ENCODE measurements at places on chromosomes 7 and 10.
A peak's percentile ranks its signal among the peaks of the same experiment; 100 is the strongest.

DNA sequence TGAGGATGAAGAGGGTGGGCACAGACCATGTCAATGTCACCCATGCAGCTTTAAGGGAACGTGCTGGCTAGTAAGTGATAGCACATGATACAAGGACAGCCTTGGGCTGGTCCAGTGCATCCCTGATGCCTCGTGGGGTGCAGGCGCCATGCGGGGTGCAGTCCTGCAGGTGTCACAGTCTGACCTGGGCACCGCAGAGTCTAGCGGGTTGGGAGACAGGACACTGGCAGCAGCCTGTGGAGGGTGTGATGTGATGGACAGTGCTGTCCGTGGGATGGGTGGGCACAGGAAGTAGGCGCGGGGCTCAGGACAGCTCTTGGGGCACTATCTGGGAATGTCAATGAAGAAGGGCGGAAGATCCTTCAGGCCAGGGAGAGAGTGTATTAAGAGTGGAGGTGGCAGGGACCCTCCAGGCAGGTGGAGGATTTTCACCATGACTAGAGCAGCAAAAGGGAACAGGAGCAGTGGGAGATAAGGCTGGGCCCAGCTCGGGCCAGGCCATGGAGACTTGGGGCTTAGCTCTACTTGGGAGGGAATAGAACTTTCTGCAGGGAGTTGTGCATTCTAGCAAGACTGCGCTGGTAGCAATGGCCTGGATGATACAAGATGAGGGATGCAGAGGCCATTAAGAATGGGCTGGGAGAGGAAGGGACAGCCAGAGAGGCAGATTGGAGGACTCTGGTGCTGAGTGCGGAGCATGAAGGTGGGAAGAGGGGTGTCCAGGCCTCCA is 122.5 kb downstream of the PTPN20 start:
- no peak for DNase-seq

DNA sequence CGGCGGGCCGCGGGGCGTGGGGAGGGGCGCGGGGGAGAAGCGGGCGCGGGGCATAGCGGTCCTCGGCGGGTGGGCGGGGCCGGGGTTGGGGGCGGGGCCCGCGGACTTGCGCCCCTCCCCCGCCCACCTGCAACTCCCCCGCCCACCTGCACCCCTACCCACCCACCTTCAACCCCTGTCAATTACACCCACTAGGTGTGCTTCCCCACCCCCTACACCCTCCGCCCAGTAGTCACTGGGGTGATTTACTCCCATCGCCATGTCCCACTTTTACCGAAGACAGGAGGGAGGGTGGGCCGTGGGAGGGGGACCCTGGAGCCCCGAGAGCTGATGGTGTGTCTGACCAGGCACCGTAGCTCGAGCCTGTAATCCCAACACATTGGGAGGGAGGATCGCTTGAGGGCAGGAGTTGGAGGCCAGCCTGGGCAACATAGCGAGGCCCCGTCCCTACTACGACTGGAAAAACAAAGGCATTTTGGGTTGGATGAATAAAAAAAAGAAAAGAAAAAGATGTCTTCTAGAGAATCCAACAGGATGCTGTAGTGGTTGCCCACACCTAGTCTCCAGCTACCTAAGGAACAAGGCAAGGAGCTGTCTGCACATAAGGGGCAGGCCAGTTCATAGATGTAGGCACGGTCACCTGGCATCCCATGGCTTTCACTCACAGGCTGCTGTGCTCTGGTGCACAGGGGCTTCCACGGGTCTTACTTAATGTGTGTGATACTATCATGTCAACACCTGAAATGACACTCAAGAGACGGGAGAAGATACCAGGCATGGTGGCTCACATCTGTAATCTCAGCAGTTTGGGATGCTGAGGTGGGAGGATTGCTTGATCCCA is 761 bp downstream of the KCTD7 start:
- no peak for DNase-seq

DNA sequence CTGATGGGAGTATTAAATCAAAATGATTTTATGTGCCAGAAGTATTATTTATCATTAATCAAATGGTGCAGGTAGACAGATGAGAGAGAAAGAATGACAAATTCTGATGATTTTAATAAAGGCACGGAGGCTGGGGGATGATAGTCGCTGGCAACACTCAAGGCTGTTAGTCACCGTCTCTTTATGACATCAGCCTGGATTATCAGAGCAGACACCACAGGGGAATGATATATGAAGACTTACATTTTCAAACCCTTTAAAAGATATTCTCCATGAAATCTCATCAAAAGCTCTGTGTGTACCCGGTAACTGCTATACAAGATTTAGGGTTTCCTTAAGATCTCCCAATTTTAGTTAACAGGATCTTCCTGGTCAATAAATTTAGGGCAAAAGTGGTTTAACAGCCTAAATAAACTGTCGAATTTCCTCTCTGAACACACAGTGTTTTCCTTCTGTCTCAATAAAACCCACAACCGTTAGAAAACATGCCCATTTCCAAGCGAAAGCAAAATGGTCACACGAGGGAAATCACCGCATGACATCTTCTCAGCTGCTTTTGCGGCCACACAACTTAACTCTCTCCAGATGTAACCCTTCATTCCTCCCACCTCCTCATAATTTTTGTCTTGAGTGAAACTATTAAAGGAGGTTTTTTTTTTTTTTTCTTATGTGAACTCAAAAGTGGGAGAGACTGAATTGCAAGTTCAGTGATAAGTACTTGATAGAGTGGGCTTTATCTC is 133.2 kb upstream of the FAM171A1 start:
- no peak for DNase-seq

GRCh38 chr10:1543596-1543995 is 193.7 kb downstream of the ADARB2 start:
- DNase-seq, result no peak

- DNase-seq, result no peak
These were observed 81.7 kb downstream of the HDAC9 start for GRCh38 chr7:18577096-18577771.

DNA sequence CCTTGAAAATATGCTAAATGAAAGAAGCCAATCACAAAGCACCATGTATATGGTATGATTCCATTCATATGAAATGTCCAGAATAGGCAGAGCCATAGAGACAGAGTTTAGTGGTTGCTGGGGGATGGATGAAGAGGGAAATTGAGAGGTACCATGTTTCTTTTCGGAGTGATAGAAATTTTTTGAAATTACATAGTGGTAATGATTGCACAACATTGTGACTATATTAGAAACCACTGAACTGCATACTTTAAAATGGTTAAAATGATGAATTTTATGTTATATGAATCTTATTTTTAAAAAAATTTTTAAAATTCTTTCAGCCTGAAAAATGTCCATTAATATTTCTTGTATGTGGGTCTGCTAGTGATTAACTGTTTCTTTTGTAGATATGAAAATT is 26.1 kb downstream of the DNAJC9 start:
- no peak for DNase-seq

DNA sequence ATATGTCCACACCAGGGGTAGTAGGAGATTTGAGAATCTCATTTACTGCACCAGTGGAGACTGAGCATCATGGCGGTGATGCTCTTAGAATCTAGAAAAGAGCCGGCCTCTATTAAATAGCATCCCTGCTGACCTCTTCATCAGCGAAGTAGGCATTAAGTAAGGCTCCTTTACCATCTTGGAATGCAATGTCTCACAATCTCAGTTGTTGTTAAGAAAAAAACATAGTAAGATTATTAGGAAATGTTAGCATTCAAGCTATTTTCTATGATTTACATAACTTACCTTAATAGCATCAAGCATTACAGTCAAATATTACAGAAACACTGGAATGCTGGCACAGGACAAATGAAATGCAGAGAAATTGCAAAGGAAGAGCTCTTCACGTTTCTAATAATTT is 54.5 kb downstream of the ORC5 start:
- DNase-seq, result no peak

DNA sequence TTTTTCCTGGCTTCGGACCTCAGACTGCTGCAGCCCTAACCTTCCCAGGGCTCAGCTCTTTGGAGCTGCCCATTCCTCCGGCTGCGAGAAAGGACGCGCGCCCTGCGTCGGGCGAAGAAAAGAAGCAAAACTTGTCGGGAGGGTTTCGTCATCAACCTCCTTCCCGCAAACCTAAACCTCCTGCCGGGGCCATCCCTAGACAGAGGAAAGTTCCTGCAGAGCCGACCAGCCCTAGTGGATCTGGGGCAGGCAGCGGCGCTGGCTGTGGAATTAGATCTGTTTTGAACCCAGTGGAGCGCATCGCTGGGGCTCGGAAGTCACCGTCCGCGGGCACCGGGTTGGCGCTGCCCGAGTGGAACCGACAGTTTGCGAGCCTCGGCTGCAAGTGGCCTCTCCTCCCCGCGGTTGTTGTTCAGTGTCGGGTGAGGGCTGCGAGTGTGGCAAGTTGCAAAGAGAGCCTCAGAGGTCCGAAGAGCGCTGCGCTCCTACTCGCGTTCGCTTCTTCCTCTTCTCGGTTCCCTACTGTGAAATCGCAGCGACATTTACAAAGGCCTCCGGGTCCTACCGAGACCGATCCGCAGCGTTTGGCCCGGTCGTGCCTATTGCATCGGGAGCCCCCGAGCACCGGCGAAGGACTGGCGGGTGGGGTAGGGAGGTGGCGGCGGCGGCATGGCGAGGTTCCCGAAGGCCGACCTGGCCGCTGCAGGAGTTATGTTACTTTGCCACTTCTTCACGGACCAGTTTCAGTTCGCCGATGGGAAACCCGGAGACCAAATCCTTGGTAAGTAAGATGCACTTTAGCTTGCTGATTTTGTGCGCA is at the start of gene PLXDC2:
Gene PLXDC2, plus strand, starts transcription at position 22 of the 820 bp plus-strand sequence.
- peak; percentile 47 for DNase-seq

GRCh38 chr10:17412323-17412722 is 42.1 kb downstream of the ST8SIA6 start:
- peak; percentile 17 for DNase-seq

GRCh38 chr10:3067118-3067858 is at the start of gene PFKP:
TSS of gene PFKP (plus strand) at chr10:3067548. CDS start at chr10:3067596, 48 bp downstream.
- no peak for DNase-seq

DNA sequence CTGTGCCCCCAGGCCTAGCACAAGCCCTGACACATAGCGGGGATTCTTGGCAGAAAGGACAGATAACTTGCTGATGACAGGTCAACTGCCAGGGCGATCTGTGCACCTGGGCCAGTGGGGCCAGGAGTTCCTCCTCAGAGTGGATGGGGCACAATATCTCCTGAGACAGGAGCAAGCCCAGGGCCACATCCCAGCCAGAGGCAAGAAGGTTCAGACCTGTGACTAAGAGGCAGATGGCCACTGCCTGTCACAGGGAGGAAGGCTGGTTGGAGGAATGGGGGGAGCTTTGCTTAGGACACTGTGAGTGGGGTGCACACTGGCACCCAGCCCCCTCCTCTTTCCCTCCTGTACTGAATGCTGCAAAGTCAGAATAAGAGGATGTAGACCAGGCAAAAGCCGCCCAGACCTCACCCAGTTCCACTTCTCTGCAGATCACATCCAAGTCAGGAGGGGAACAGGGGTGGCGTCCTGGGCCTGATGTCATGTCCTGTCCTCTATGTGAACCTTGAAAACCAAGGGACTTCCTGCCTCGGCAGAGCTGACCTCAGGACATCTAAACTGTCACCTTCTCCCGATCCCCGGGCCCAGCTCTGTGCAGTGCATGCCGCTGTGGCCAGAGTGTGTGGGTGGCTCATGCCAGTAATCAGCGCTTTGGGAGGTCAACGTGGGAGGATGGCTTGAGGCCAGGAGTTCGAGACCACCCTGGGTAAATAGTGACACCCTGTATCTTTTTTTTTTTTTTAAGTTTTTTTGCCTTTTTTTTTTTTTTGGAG is 1.3 kb downstream of the GUSB start:
- DNase-seq, result no peak

GRCh38 chr7:64642875-64643274 is 23.1 kb upstream of the ZNF107 start:
- no peak for DNase-seq

DNA sequence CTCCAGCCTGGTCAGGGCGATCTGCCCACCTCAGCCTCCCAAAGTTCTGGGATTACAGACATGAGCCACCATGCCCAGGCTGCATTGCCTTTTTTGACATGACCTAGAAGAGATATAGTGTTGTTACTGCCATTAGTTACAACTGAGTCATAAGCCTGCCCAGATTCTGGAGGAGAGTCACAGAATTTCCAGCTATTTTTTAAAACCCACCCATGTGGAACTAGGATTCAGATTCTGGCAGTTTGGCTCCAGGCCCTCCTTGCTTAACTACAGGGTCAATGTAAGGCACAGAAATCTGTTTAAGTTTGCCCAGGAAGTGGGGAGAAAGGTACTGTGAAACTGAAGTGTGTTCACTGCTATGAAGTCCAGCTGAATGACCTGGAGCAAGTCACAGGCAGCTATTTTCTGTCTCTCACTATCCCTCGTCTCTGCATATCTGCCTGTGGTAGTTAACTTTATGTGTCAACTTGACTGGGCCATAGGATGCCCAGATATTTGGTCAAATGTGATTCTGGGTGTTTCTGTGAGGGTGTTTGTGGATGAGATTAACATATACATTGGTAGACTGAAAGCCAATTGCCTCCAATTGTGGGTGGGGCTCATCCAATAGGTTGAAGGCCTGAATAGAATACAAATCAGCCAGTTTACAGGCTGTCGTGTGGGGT is 8.4 kb upstream of the MARVELD1 start:
- no peak for DNase-seq

DNA sequence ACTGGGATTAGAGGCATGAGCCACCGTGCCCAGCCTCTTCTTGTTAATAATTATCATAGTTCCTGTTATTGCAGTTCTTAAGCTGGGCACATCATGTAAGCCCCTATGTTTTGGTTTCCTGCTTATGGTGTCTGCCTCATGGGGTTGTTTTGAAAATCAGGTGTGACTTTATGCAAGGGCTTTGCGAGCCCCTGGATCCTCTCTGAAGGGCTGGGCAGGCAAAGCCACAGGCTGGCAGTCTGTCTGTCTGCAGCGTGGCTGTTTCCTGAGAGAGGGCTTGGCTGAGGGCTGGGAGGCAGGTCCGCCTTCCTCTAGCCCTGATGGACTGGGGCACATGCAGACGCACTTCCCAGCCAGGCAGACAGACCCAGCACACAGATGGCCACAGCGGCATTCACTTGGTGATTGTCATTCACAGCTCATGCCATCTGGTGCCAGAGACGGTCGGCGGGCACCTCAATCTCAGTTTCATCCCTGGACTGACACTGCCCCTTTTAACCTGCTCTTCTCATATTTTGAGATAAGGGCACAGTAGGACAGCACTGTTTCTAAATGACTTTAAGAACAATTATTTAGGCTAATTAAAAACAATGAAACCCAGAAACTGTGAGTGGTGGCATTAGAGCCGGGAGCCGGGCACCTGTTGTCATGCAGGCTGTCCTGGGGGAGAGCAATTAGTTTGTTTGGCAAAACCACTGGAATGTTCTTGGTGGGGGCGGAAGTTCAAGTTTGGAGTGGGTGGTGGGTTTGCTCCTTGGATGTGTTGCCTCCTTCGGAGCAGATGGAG is 35.5 kb downstream of the RBM20 start:
- DNase-seq, result no peak

DNA sequence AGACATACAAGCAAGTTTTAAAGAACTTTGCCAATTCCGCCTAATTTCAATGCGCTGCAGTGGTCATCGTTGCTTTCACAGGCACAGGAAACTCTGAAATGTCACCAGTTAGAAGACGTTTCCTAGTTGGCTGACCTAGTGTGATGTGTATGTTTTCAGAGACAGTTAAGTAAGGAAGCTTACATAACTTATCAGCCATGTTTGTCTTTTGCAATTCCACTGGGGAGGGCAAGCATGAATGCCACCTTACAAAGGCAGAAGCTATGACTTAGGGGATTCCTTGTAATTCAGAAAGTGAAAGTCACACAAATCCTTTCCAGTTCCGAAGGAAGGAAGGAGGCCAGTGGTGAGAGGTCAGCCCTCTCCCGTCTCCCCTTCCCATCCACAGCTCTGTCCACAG is 15.0 kb upstream of the NPS start:
- no peak for DNase-seq
